ENCODE measurements at places on chromosomes 3 and 15. TPM values are rescaled to one million over a fixed set of nuclear protein-coding genes. Genes with fewer than 3 reads are reported as not detected.
A peak's percentile ranks its signal among the peaks of the same experiment; 100 is the strongest.

HACD2 gene
- 46.6 TPM for total RNA-seq

COLQ gene
- under 0.01 TPM for total RNA-seq

GRCh38 chr15:78620021-78620526, 722 bp downstream of the CHRNA3 start:
- no peak for DNase-seq

NRG4 gene
- total RNA-seq, result not detected

NIT2 gene
- total RNA-seq, result 21.9 TPM

CHRNA3 gene
- total RNA-seq, result not detected

GRCh38 chr3:112539825-112540650, 21.7 kb downstream of the ATG3 start:
- no peak for DNase-seq

- no peak for DNase-seq
These were observed 28.1 kb upstream of the ELP6 start for GRCh38 chr3:47541583-47542108.

IL17RC gene
- 21.1 TPM for total RNA-seq

- DNase-seq, result no peak
These were observed 408.4 kb downstream of the AGBL1 start for GRCh38 chr15:86488046-86488445.

GRCh38 chr3:42539871-42540714, 37.6 kb downstream of the VIPR1 start:
- DNase-seq, result peak; percentile 48

- no peak for DNase-seq
These were observed 9.8 kb upstream of the SEMA4B start for GRCh38 chr15:90191344-90191687.

- DNase-seq, result no peak
These were observed 122.9 kb downstream of the RFTN1 start for GRCh38 chr3:16390581-16390980.

DNA sequence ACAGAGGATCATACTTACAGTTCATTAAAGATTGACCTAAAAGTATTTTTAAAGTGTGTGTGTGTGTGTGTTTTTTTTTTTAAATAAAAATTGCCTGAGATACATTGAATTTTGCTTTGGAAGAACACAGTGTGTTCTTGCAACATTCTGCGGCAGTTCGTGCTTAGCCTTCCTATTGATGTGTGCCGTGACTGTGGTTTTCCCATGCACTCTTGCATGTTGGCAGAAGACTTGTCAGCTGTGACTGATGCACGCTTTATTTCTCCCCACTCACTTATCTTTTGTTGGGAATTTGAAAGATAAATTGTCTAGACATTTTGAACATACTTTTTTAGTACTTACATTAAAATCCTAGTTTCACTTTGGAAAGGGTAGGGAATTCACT, 136.3 kb upstream of the LRRFIP2 start:
- DNase-seq, result no peak

DNA sequence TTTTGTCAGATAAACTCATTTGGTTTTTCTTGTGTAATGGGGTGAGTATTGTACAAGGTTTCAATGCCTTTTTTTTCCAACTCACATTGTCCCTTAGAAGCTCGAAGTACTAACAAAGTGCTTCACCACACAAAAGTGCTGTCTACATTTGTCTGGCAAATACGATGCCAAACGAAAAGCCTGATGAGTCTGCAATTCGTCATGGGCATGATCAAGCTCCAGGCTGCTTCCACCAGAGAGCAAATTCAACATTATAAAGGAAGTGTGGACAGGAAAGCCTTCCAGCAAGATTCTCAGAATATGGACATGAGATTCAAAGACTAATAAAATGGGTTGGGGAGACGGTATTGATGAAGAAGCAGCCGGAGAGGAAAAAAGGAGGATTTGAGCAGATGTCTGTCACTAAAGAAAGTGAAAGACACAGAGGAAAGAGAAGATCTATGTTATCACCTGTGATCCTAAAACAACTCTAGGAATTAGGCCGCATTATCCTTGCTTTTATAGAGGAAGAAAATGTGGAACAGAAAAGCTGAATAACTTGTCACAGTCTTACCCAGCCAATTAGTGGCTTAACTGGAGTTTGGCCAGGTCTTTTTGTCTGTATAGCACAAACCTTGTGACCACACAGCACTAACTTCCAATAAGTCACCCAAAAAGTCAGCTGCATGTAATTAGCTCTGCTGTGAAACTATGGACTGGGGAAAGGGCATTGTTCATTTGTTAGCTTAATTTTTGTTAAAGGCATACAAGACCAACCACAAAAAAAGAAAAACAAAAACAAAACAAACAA, 494.8 kb downstream of the FHIT start:
- DNase-seq, result peak; percentile 21

SCG3 gene
- total RNA-seq, result not detected

DNA sequence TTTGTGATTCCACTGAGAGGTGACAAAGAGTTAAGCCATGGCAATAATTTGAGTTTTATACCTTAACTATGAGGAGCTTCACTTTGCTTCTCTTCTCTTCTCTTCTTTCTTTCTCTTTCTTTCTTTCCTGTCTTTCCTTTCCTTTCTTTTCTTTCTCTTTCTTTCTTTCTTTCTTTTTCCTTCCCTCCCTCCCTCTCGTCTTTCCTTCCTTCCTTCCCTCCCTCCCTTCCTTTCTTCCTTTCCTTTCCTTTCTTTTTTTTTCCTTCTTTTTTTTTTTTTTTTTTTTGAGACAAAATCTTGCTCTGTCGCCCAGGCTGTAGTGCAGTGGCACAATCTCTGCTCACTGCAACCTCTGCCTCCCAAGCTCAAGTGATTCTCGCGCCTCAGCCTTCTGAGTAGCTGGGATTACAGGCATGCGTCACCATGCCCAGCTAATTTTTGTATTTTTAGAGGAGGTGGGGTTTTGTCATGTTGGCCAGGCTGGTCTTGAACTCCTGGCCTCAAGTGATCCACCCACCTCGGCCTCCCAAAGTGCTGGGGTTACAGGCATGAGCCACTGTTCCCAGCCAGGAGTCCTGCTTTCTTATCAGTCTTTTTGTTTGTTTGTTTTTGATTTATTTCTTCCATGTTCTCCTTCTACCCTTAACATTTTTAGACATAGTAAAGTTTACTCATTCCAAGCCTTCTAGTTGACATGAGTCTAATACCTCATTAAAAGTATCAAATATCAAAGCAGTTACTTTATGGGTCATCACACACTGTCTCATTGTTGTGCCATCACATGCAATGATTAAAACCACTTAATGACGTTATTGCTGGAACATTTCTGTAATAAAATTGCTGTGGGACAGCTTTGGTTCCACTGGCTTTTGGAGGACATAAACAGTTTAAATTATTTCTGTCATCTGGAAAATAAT, 29.9 kb downstream of the SLC49A4 start:
- DNase-seq, result peak; percentile 12

DNA sequence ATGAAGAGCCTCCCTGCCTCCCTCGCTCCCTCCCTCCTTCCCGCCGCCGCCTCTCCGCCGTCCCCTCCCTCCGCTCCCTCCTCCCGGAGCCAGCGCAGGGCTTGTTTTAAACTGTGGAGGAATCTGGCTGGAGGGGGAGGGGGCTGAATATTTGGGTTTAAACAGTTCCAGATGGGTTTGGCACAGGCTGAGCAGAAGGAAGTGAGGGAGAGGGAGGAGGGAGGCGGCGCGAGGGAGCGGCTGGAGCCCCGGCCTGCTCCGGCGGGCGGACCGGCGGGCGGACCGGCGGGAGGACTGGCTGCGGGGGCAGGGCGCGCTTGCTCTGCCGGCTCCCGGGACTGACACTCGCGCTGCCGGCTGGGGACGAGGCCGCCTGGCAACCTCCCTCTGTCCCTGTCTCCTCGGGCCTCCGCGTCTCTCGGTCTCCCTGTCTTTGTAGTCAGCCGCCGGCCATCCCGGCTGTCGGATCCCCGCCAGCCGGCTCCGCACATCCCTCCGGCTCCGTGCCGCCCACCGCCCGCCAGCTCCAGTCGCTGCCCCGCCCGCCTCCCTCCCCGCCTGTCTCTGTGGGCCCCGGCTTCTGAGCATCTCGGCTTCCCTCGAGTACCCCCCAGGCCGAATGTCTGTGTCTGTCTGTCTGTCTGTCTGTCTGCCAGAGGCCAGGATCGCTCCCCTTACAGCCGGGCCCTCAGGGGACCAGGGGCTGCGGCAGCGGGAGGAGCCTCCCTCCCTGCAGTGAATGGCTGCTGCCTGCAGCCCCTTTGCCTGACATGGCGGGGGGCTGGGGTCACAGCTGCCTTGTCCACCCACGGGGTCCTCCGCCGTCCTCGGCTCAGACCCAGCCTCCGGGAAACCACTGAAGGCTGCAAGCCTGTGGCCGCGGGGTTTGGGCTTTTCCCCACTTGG, 7.6 kb downstream of the EPHB3 start:
- DNase-seq, result peak; percentile 52

FOXL2NB gene
- 0.13 TPM for total RNA-seq

DNA sequence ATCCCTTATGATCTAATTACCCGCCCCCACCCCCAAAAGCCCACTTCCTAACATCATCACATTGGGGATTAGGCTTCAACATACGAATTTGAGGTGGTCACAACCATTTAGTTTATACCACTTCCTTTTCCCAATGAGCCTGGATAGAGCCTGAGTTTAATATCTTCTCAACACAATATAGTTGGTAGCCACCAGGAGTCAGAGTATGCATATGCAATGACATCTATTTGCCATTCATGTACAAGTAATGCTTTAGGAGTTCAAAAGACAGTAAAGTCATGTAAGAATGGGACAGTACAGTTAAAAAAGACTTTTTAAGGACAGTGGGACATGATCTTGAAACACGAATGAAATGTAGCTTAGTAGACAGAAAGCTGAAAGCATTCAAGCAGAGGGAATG, 172.4 kb downstream of the DCLK3 start:
- peak; percentile 42 for DNase-seq

GOLGA6L10 gene
- 0.79 TPM for total RNA-seq

BLM gene
- total RNA-seq, result 0.26 TPM

SPATA16 gene
- not detected for total RNA-seq

DNA sequence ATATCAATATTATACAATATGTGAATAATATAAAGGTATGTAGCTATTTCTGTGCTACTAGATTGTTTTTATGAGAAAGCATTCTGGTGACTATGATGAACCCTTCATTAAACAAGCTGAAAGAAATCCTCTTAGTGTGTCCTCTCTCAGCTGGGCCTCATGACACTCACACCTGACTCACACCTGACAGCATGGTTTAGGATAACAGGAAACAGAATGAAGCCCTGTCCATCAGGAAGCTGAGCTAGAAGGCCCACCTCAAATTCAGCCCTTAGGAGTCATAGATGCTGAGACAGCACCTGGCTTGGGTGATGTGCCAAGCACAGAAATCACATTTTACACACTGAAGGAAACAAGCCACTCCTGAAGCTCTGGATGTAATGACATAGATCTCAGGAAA, 30.8 kb downstream of the CHCHD4 start:
- DNase-seq, result peak; percentile 91

WDR49 gene
- total RNA-seq, result 1.1 TPM

- no peak for DNase-seq
These were observed 28.3 kb downstream of the PLXND1 start for GRCh38 chr3:129577925-129578786.

PLA2G4D gene
- under 0.01 TPM for total RNA-seq

Measured in bronchial epithelial cell (primary cell).